ENCODE measurements at places on chromosomes 11 and 22.

GRCh38 chr11:132035766-132036165 lies 665.4 kb downstream of the NTM start:
- no peak for ATAC-seq

GRCh38 chr11:65960824-65961266 lies 689 bp upstream of the SART1 start:
- peak; percentile 4 for ATAC-seq

DNA sequence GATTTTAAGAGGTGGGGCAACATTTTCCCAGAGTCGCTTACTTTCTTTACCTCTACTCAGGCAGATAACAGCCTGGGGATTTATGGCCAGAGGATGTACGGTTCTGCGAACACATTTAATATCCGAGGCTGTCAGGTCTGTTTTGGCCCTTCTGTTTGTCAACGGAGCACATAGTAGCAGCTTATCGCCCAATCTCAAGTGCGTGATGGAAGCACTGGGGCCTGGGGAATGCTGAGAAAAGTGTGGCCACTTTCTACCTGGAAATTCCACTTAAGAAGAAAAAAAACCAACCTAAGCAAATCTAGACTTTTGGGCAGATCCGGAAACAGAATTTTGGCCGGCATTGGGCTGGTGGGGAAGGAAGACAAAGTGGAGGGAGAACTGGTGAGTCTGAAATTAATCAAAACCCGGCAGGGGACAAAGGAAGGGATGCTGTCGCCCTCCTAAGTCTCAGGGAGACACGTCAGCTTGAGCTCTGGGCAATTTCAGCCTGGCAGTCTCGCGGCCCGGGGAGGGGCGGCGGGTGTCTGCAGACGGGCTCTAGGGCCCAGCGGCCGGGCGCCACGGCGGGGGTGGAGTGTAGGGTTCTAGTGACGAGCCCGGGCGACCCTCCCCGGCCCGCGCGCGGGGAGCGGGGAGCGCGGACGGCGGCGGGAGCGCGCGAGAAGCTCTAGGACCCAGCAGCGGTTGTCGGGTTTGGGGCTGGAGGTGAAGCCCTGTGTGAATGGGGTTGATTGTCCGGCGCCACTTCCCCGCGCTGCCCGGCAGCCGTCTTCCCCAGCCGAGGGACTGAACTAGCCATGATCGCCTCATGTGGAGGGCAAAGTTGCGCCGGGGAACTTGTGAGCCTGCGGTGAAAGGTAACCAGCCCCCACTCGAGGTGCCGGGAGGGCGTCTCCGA lies at the start of gene AMOTL1:
TSS of gene AMOTL1 (plus strand) at position 656 of the 901 bp plus-strand sequence. CDS start at position 812, 156 bp downstream.
- ATAC-seq: peak; percentile 92

GRCh38 chr11:58446294-58446693 lies 4.3 kb upstream of the OR5B12 start:
- no peak for ATAC-seq

- no peak for ATAC-seq
These were observed at the start of gene SLC22A6 for GRCh38 chr11:62984451-62984991. Gene SLC22A6, minus strand, starts transcription at chr11:62984967. Its CDS starts 277 bp downstream, at chr11:62984690.

- no peak for ATAC-seq
These were observed 22.9 kb upstream of the SLC22A12 start for GRCh38 chr11:64568041-64568571.

- ATAC-seq: peak; percentile 56
These were observed 14.9 kb downstream of the ADAMTS8 start for GRCh38 chr11:130413405-130414106.

Measured in motor neuron (in vitro differentiated cells).